ENCODE measurements at places on chromosomes 11 and 22. TPM values are rescaled to one million over a fixed set of nuclear protein-coding genes. Genes with fewer than 3 reads are reported as not detected.

MALAT1 gene
- 1,611 TPM for polyA plus RNA-seq

MICAL3 gene
- 16.4 TPM for polyA plus RNA-seq

DNAL4 gene
- 21.4 TPM for polyA plus RNA-seq

- no peak for DNase-seq
These were observed 97.8 kb upstream of the CSNK2A3 start for GRCh38 chr11:11450744-11451362.

DNA sequence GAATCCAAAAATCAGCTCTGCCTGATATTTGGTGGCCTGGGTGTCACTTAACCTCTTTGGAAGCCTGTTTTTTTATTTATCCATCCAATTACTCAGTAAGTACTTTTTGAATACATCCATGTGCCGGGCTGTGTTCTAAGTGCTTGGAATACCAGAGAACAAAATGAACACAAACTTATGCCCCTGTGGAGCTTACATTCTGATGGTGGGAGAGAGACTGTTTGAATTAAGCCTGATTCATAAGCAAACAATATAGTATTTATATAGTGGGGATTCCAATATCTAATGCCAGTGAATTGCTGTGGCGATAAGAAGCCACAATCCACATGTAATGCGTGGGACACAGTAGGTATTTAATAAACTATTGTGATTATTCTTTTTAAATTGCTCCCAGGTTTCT lies 19.4 kb downstream of the KCNJ5 start:
- no peak for DNase-seq

DNA sequence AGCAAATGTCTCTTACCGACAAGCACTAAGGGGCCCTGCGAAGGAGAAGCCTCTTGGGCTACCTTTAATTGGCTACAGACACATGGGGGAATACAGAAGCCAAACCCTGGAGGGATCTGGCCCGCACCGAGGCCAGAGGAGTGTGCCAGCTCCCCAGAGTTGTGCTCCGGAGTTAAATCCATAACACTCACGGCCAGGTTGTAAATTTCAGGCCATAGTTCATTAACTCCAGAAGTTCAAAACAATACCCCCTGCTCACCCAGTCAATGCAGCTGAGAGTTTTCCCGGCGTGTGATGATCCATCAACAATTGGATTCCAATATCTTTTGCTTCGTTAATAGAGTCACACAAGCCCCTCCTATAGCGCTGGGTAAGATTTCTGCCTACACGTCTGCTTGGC lies 371.5 kb downstream of the NXPE2 start:
- no peak for DNase-seq
